Kidney tubule cell (primary cell): ENCODE measurements at places on chromosomes 2 and 18.
A peak's percentile ranks its signal among the peaks of the same experiment; 100 is the strongest.

DNA sequence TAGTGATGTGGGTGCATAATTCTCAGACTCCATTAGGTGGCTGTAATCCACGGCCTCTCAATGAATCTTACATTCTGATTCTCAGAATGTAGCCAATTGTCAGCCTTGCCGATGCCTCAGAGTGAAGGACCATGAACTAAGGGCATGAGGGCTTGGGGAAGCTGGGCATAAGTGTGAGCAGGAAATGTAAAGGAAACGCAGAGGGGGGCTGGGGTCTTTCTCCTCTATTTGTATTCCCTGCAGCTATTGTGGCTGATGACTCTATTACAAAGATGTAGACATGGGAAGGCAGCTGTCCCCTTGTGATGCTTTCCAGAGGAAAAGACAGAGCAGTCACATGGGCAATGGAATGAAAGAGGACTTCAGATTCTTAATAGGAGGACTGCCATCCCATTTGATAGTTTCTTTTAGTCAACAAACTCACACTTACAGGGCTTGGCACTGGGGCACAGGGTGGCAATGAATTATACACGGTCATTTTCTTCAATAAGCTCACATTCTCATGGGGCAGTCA lies 353.2 kb upstream of the PKDCC start:
- DNase-seq = no peak

DNA sequence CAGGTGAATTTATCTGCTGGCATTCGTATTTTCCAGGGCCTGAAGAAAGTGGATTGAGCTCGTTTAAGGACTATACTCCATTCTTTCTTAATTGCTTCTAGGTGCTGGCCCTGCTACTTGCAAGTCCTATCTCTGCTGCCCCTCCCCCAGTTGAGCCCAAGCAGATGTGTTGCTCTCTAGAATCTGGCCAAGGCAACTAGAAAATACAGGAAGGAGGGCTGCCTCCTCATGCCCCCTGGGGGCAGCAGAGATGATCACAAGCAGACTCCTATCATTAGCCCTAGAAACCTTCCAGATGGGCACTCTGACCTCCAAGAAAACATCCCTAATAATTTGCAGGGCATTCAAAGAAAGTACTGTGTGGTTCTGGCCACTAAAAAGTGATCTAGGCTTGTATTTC lies 72.5 kb upstream of the CYP26B1 start:
- DNase-seq = no peak

DNA sequence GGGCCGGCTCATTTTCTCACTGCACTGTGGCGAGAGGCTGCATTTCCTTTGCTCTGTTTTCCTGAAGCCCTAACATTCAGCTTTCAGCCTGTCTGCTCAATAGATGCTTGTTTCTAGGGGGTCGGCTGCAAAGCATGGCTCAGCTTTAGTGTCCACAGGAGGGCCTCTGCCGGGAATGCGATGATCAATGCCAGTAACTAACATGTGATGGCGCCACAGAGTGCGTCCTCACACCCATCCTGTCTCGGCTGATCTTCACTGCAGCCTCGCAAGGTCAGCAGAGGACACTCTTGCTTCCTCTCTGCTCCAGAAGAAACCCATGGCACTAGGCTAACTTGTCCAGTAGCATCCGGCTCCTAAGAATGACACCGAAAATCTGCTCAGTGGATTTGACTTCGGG lies 156.4 kb upstream of the PXDN start:
- DNase-seq = no peak

GRCh38 chr2:113391073-113391472 lies 46.4 kb upstream of the ZNG1B start:
- no peak for DNase-seq

GRCh38 chr2:240412975-240413812 lies 22.3 kb upstream of the GPC1 start:
- no peak for DNase-seq

GRCh38 chr2:132909427-132909826 lies 239.4 kb upstream of the LYPD1 start:
- DNase-seq = peak; percentile 9

DNA sequence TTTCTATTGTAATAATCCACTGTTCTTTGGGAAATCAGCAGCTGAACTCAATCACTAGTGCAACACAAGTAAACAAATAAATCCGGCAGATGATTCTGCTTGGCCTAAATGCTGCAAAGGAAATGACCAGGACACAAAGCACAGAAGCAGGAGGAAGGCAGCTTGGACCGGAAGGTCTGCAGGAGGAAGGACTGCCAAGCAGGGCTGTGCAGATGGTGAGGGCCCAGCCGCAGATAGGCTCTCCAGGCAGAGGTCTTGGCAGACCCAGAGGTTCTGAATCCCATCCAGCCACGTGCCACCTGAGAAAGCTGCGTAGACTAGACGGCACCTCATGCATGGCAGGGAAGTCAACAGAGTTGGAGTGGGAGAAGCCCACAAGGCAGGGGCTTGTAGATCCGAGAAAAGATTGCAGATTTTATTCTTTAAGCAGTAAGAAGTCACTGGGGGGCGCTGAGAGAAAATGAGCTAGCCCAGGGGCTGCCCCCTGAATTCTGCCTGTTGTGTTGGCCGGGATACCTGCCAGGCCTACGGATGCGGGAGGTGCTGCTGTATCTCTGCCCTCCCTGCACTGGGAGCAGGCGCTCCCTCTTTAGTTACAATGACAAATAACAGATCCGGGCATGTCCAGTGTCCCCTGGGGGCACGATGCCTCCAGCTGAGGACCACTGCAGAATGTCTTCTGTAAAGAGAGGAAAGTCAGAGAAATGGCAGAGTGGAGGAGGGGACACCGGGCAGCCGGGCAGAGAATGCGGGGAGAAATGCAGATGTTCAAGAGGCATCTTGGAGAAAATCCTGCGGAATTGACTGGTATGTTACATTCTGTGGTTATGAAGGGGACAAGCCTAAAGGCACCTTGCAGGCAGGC lies 153.5 kb downstream of the PXDN start:
- DNase-seq = no peak

GRCh38 chr18:35827903-35828275 lies 144.6 kb upstream of the RMP24 start:
- no peak for DNase-seq

- DNase-seq = no peak
Measured at GRCh38 chr18:31500051-31500688, 2.2 kb downstream of the DSG2 start.

- no peak for DNase-seq
Measured at GRCh38 chr2:28981016-28981441, at the start of gene TOGARAM2. Gene TOGARAM2, plus strand, starts transcription at chr2:28981298. Its CDS starts 13,537 bp downstream, at chr2:28994835.

DNA sequence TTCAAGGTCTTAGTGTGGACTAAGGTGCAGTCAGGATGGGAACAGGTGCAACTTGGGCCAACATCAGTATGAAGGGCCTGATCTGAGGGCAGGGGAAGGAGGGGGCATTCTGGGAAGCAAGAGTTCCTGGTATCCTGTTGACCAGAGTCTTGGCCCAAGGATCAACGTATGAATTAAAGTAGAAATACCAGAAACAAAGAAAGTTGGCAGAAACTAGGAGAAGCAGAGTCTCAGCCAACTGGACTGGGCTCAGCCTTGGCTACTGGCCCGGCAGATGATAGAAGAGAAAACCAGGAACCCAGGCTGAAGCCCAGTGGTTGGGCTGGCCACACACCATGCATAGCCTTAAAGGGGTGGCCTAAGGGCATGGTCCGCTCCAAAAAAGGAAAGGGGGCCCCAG lies 2.3 kb downstream of the CETN1 start:
- DNase-seq = no peak

DNA sequence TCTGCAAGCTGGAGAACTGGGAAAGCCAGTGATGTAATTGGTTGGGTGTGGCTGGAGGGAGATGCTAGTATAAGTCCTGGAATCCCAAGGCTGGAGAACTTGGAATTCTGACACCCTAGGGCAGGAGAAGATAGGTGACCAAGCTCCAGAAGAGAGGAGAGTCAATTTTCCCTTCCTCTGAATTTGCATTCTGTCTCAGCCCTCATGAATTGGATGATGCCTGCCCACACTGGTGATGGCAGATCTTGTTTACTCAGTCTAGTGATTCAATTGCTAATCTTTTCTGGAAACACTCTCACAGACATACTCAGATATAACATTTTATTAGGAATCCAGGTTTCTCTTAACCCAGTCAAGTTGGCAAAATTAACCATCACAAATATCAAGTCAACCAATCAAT lies 287.2 kb downstream of the RDH14 start:
- no peak for DNase-seq

GRCh38 chr2:207135801-207136457 lies 29.8 kb downstream of the KLF7 start:
- DNase-seq = peak; percentile 34
